Natural killer cell treated with Interleukin-12 subunit alpha and Interleukin-12 subunit beta and Interleukin-15 and Interleukin-18, amount 100 ng/mL, for 72 hours (primary cell): ENCODE measurements at places on chromosomes 2 and 18.

- H3K4me1 ChIP-seq = no peaks in the 10 kb centered on the region
- H3K36me3 ChIP-seq = no peaks in the 10 kb centered on the region
- no peak for DNase-seq
- peaks cover 16% of the 10 kb centered on the region for H3K27me3 ChIP-seq
- no peak overlapping the region for H3K27ac ChIP-seq
- no peak overlapping the region for H3K4me3 ChIP-seq
These were observed 55.6 kb downstream of the ITGB6 start for GRCh38 chr2:160144280-160144990.

DNA sequence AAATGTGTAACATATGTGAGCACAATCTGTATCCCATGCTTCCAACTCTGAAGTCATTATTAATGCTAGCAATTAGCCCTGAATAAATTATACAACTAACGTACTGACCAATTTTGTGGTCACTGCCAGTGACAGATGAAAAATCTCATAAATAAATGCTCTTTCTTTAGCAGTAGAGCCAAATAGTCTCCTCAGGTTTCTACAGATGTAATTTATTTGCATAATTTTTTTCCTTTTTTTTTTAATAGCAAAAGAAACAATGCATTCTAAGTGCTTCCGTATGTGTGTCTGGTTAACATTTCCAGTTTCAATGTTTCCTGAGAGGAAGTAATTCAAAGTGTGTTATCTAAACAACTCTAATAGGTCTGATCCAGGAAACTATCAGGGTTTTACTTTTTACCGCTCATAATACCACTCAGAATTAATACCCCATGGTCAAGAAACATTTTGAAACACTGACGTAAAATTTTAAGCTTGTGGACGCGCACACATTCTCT lies 108.4 kb downstream of the MEP1B start:
- no peak overlapping the region for H3K27ac ChIP-seq
- no peak for DNase-seq
- no peaks in the 10 kb centered on the region for H3K4me1 ChIP-seq
- H3K36me3 ChIP-seq = no peaks in the 10 kb centered on the region
- H3K27me3 ChIP-seq = peaks cover 10% of the 10 kb centered on the region

GRCh38 chr2:111984213-111984604 lies 70.9 kb upstream of the TMEM87B start:
- no peak for DNase-seq
- H3K36me3 ChIP-seq = no peaks in the 10 kb centered on the region
- no peak overlapping the region for H3K4me3 ChIP-seq
- H3K4me1 ChIP-seq = peaks cover 12% of the 10 kb centered on the region
- H3K27me3 ChIP-seq = no peaks in the 10 kb centered on the region

- H3K27ac ChIP-seq = peak overlapping the region; percentile 56
- DNase-seq = no peak
- H3K36me3 ChIP-seq = no peaks in the 10 kb centered on the region
- peaks cover 31% of the 10 kb centered on the region for H3K4me1 ChIP-seq
- peaks cover 23% of the 10 kb centered on the region for H3K27me3 ChIP-seq
These were observed 70.7 kb upstream of the BCL2L11 start for GRCh38 chr2:111049792-111050640.

DNA sequence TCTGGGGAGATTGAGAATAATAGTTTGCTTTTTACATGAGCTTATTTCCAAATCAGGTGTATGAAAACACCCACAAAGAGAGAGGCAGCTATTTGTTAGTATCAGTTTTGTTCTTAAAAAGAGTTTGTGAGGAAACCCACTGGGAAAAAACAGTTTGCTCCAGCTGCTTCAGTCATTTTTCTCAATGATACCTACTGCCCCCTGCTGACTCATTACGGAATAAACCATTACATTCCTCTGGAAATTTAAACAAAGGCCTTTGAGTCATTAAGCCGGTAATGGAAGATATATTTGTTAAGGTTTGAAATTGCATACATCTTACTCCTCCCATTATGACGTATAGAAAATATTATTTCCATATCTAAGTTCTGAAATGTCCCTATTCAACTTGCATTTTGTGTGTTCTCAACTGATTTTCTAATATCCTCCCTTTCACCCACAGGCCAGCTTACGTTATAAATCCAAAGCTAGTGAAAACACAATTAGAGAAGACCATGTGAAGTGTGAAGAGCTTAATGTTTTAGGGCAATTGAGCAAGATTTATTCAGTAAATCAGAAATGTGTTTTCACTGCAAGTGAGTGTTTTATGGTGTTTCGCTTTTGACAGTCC lies 761.6 kb downstream of the DSC3 start:
- H3K36me3 ChIP-seq = no peaks in the 10 kb centered on the region
- no peaks in the 10 kb centered on the region for H3K4me1 ChIP-seq
- no peak overlapping the region for H3K27ac ChIP-seq
- no peaks in the 10 kb centered on the region for H3K27me3 ChIP-seq

GRCh38 chr2:10522170-10522448 lies 74.0 kb upstream of the ODC1 start:
- no peaks in the 10 kb centered on the region for H3K4me1 ChIP-seq
- H3K4me3 ChIP-seq = no peak overlapping the region
- H3K27ac ChIP-seq = no peak overlapping the region
- peaks cover 2% of the 10 kb centered on the region for H3K36me3 ChIP-seq
- DNase-seq = peak; percentile 3

DNA sequence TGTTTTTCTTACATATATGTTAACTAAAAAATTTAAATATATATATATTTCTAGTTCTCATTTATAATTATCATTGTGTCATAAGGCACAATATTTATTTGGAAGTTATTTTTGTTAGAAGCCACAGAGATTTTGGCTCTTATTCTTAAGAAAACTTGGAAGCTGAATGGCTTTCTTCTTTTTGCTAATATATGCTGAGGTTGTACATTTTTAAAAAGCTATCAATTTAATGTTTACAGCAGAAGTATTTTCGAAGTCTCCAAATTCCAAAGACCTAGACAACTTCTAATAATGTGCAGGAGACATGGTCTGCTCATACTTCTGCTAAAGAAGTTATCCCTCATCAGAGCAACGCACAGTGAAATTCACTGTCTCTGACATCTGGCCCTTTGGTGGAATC lies 3.7 kb upstream of the PIEZO2 start:
- DNase-seq = no peak
- H3K4me1 ChIP-seq = no peaks in the 10 kb centered on the region
- H3K27ac ChIP-seq = no peak overlapping the region
- no peaks in the 10 kb centered on the region for H3K36me3 ChIP-seq

GRCh38 chr18:24417480-24417879 lies 9.0 kb upstream of the IMPACT start:
- no peaks in the 10 kb centered on the region for H3K4me1 ChIP-seq
- no peak overlapping the region for H3K4me3 ChIP-seq
- peak overlapping the region; percentile 25 for H3K27ac ChIP-seq
- no peaks in the 10 kb centered on the region for H3K36me3 ChIP-seq

GRCh38 chr2:217349251-217349650 lies 489.4 kb upstream of the TNP1 start:
- H3K4me1 ChIP-seq = no peaks in the 10 kb centered on the region
- DNase-seq = no peak
- H3K27me3 ChIP-seq = peaks cover 5% of the 10 kb centered on the region
- H3K36me3 ChIP-seq = peaks cover 22% of the 10 kb centered on the region
- H3K27ac ChIP-seq = no peak overlapping the region
- H3K4me3 ChIP-seq = no peak overlapping the region

DNA sequence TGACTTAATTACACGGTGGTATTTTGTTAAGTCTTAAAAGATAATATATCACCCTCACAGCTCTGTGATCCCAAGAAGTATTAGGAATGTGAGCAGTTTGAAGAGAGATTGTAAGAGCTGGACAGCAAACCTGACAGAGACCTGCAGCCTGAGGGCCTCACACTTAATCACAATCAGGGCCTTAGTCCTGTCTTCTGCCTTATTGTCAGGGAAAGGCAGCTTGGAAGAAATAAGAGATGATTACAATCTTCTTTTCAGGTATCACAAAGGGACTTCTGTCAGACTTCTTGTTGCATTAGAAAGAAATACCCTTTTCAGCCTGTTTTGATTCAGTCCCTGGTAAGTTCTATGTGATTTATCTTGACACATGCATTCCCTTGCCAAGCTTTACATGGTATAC lies 1433.8 kb upstream of the SLC39A10 start:
- H3K4me3 ChIP-seq = no peak overlapping the region
- no peak overlapping the region for H3K27ac ChIP-seq
- no peaks in the 10 kb centered on the region for H3K4me1 ChIP-seq

DNA sequence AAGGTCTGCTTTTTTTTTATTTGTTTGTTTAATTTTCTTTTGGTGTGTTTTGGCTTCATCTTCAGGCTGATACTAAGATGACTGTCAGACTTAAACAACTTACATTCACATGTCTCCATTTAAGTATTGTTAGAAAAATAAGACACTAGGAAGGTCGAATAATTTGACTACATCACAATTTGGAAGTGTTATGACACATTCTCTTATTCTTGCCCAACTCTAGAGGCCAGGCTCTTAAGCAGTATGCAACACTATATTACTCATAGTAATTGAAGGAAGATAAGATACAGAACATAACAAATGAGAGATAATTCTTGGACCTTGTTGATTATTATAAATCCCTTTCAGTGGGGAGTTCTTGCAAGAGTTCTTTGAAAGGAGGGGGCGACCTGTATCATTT lies 295.3 kb upstream of the COL3A1 start:
- no peaks in the 10 kb centered on the region for H3K4me1 ChIP-seq
- no peaks in the 10 kb centered on the region for H3K36me3 ChIP-seq
- no peak for DNase-seq
- H3K4me3 ChIP-seq = no peak overlapping the region
- no peak overlapping the region for H3K27ac ChIP-seq
- H3K27me3 ChIP-seq = no peaks in the 10 kb centered on the region
